Myocyte (in vitro differentiated cells): ENCODE measurements at places on chromosomes 2 and 18.

GRCh38 chr18:77344786-77345500 lies 95.3 kb downstream of the GALR1 start:
- DNase-seq: no peak

DNA sequence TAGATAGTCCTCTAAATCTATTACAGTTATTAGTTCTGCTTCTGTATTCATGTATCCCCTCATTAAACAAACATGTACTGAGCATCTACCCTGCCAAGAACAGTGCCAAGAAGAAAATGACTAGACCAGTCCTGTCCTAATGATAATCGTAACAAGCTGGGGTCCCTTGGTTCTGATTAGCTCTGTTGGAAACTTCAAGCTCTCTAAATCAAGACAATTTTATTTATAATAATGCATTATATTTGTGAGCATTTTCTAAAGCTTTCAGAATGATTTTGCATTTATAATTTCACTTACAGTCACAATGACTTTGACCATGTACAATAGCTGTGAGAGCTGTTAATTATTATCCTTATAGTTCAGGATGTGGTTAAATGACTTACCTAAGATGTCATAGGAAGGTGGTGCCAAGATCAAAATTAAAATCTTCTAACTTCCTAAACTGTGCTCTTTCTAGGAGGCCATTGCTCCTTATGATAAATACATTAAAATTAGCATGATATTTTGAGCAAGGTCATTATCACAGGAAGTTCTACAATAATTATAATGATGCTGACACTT lies 336.5 kb upstream of the SLC39A10 start:
- DNase-seq: no peak

GRCh38 chr2:196821195-196821594 lies 12.0 kb upstream of the C2orf66 start:
- no peak for DNase-seq

GRCh38 chr2:218291318-218292047 lies 820 bp downstream of the TMBIM1 start:
- DNase-seq: no peak

DNA sequence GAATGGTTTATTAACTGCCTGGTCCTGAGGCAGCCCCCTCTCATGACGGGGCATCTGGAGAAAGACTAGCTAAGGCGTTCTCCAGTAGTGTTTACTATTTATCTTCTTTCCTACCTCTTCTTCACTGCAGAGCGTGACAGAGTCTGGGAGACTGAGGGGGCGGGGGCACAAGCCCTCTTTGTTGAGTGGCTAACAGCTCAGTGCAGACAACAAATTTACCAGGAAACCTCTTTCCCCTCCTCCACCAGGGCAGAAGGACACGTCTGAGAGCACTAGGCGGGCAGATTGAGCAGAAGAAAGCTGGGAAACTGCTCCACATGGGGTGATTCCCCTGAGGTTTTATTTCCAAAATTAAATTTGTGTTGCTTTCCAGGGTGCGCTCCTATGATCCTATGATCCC lies 322.1 kb downstream of the CNTNAP5 start:
- DNase-seq: no peak

GRCh38 chr2:84243788-84244733 lies 215.0 kb downstream of the SUCLG1 start:
- DNase-seq: no peak

GRCh38 chr2:19751631-19752030 lies 150.2 kb downstream of the TTC32 start:
- DNase-seq: no peak

- DNase-seq: no peak
These were observed 45.1 kb downstream of the C1QL2 start for GRCh38 chr2:119113489-119113770.

GRCh38 chr2:26899500-26900164 lies 51.7 kb downstream of the DPYSL5 start:
- no peak for DNase-seq

GRCh38 chr2:48707466-48707865 lies 48.1 kb downstream of the LHCGR start:
- no peak for DNase-seq

- DNase-seq: no peak
These were observed 159.5 kb downstream of the PTGR3 start for GRCh38 chr18:75049455-75049789.

GRCh38 chr2:24456599-24457556 lies 34.2 kb upstream of the NCOA1 start:
- DNase-seq: peak; percentile 95

GRCh38 chr2:175577368-175577970 lies 396.0 kb upstream of the ATP5MC3 start:
- no peak for DNase-seq

GRCh38 chr2:186309901-186310300 lies 176.2 kb upstream of the ZC3H15 start:
- DNase-seq: peak; percentile 71

- no peak for DNase-seq
These were observed 85.0 kb upstream of the LINC00305 start for GRCh38 chr18:64233851-64234250.

GRCh38 chr2:72524071-72524470 lies 301.8 kb downstream of the EXOC6B start:
- DNase-seq: no peak

- DNase-seq: no peak
These were observed 26.3 kb downstream of the ANXA4 start for GRCh38 chr2:69768235-69768634.

GRCh38 chr2:155997538-155997937 lies 335.0 kb downstream of the NR4A2 start:
- DNase-seq: no peak

DNA sequence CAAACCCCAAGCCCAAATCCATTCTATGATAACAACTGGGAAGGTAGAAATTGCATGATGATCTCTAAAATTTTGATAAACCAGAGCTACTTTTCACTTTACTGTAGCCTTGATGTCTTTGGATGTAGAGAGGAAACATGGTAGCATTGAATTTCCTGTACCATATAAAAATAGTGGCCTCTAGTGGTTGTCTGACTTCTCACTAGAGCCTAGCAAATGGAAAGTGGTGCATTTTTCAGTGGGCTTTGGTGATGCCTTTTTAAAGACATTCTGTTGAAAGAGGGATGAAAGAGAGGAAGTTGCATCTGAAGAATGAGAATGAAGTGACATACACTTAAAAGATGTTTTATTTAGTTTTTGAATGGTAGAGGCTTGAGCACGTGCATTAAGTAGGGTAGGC lies 662.2 kb downstream of the XIRP2 start:
- DNase-seq: no peak

GRCh38 chr2:132268977-132269523 lies 107.3 kb upstream of the ANKRD30BL start:
- DNase-seq: no peak

- no peak for DNase-seq
These were observed 76.3 kb downstream of the PKP4 start for GRCh38 chr2:158533009-158533408.

- no peak for DNase-seq
These were observed 98.2 kb upstream of the NPAS2 start for GRCh38 chr2:100721693-100722092.

DNA sequence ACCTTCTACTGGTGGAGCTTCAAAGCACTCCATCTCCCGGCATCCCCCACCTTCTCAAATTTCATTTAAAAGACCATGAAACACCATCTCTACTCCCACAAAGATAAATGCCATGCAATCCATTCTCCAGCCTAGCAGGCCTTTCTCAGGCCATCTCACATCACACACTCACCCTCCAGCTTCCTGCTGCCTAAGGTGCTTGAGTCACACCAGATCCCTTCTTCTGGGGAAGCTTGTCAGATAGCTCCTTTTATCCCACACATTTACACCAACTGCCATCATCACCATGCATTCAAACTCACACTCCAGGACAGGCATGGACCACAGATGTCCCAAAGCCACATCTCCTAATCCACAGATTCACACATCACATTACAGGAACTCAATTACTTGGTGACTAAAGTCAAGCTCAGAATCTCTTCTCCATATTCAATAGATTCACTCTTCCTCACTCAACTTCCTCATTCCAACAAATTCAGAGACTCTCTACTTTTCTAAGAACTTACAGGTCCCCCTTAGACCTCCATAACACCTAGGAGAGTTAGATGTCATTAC lies 292.5 kb downstream of the TNS1 start:
- peak; percentile 34 for DNase-seq

- no peak for DNase-seq
These were observed 14.9 kb downstream of the VAPA start for GRCh38 chr18:9928646-9929259.

- no peak for DNase-seq
These were observed 21.0 kb downstream of the TCF7L1 start for GRCh38 chr2:85154048-85154753.

DNA sequence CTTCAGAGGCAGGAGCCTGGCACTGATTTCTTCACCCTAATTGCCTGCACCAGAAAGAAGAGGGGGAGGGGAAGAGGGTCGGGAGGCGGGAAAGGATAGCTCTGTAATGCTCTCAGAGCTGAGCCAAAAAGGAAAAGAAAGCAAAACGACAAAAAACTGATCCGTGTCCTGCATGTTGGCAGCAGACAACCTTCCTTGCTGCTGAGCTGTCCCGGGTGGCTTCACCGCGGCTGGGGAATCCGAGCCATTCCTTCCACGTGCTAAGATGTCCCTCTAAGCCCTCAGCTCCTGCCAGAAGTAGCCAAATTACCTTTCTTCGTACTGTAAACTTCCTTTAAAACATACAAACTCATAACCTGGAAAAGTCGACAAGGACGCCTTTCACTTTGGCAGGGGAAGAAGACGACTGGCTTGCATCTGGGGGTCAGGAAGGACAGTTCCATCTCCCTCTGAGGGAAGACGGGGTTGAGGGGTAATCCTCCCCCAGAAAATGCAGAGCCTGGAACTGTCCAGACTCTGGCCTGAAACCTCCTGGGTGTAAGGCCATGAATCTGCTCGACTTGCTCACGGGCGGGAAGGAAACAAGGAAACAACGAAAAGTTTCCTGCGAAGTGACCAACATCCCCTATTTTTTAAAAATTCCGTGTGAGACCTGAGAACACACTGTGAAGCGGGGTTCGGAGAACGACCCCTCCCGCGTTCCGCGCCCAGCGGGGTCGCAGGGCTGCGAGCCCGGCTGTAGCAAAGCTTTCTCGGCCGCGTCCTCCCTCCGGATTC lies 7.7 kb downstream of the OTX1 start:
- peak; percentile 8 for DNase-seq

GRCh38 chr2:191263050-191263449 lies 17.8 kb downstream of the MYO1B start:
- no peak for DNase-seq

GRCh38 chr2:54755641-54756326 lies 32.3 kb downstream of the EML6 start:
- peak; percentile 26 for DNase-seq

GRCh38 chr18:36602620-36603019 lies 226.2 kb downstream of the TPGS2 start:
- DNase-seq: no peak

GRCh38 chr2:1660656-1661640 lies 83.4 kb downstream of the PXDN start:
- no peak for DNase-seq

- no peak for DNase-seq
These were observed 300.1 kb downstream of the NDUFA10 start for GRCh38 chr2:239724851-239725550.

DNA sequence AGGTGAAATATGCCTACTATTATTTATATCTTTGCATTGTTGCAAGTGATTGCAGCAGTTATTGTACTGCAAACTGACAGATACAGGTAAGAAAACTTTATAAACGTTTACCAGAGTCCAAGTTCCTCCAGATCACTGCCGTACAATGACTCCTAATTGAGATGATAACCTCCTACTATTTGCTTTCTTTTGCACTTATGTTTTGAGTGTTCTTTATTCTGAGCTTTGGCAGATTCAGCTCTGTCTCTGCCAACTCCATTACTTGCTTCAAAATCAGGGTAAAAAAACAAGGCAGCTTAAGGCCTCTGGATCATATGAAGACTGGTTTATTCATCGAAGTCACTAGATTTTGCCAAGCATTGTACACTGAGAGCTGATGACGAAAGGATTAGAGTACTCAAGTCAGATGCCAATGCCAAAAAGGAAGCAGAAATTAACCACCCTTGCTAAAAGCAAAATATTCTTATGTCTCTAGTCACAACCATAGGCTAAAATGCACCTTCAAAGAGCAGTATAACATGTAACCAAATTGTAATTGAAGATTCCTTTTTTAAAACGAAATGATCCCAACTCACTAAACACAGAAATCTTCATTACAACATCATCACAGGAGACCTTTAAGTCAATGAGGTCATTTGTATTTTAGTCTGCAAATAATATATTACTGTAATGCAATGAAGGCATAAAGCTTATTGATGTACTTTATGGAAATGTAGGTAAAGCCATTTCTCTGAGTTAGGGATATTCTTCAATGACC lies 10.5 kb upstream of the IKZF2 start:
- no peak for DNase-seq

DNA sequence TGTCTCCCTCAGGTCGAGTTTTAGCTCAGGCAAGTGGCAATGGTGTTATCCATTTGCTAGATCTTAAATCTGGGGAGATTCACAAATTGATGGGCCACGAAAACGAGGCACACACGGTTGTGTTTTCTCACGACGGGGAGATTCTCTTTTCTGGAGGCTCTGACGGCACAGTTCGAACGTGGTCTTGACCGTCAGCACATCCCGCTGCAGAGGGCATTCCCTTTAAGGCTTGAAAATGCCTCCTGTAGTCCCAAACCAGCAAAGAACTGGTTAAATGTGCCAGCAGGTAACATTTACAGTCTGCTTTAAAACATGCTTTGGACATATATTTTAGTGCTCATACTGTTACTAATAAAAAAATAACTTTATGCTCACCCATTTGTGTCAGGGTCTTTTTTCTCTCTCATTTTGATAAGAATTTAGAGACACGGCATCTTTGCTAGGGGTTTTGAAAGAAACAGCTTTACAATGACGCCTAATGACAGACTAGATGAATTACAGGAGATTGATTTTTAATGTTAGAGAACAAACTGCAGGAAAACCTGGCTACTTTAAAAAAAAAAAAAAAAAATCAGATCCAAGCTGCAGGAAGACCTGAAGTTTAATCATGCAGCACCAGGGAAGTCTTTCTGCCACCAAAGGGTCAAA lies 602 bp upstream of the VWC2L start:
- DNase-seq: peak; percentile 36

DNA sequence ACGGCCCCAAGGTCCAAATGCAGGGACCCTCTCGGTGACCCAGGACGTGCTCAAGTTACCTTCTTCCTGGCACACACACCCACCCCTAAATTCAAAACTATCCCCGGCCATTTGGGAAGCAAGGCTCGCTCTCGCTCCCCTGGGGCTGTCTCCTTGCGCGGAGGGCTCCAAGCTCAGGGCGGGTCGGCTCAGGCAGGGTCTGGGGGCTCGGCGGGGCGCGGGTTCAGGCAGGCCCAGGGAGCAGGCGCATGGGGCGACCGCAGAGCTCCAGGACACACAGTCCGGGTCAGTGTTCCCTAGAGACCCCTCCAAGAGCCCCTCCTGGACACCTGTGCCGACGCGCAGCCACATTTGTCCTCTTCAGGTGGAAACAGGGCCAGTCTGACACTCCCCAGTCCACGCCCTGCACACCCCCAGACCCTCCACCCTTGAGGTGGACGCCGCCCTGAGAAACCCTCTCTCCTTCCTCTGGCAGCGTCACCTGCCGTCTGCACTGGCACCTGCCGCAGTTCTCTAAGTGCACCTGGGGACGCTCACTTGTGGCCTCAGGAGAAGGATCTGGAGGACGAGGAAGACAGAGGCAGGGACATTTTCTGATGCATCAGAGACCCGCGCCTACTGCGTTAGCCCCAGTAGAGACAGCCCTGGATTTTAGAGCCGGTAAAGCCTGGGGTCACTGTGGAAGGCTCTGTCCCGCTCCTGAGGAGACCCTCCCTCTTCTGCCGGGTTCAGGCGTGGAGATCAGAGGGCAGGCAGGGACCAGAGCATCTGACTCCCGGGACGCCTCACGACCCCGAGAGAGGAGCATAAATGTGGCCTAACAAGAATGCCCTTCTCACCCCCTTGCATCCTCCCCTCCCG lies 138.8 kb downstream of the TWIST2 start:
- no peak for DNase-seq

GRCh38 chr18:59927246-59927825 lies 27.5 kb downstream of the PMAIP1 start:
- no peak for DNase-seq
